ENCODE measurements at places on chromosomes 2 and 18. TPM values are rescaled to one million over a fixed set of nuclear protein-coding genes. Genes with fewer than 3 reads are reported as not detected.

- DNase-seq: no peak
These were observed 39.1 kb downstream of the SLC3A1 start for GRCh38 chr2:44314362-44314761.

The SERPINB13 gene
- not detected for total RNA-seq

The FAM228A gene
- 0.18 TPM for total RNA-seq

The IL1RL2 gene
- total RNA-seq: not detected

The SH3RF3 gene
- 1.0 TPM for total RNA-seq

GRCh38 chr2:39469807-39470206 is 32.7 kb upstream of the MAP4K3 start:
- no peak for DNase-seq

The CELF4 gene
- 3.7 TPM for total RNA-seq

DNA sequence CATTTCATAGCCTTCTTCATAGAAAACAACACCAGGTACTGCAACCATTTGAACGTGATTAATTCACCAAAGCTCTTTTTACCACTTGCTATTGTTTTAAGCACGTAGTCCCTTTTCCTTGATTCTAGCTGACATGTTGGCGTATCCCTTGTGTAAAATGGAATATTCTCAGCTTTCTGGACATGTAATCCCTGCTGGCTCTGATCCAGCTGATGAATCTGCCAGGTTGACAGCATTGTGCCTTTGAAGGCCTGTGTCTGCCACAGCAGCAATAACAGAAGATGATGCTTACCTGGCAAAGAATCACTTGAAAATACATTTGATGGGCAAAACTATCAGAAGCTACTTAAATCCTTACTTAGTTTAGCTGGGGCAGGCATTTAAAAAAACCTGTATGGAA is 81.0 kb upstream of the CCDC150 start:
- DNase-seq: no peak

- DNase-seq: no peak
These were observed 443.2 kb upstream of the SPHKAP start for GRCh38 chr2:228624733-228625132.

DNA sequence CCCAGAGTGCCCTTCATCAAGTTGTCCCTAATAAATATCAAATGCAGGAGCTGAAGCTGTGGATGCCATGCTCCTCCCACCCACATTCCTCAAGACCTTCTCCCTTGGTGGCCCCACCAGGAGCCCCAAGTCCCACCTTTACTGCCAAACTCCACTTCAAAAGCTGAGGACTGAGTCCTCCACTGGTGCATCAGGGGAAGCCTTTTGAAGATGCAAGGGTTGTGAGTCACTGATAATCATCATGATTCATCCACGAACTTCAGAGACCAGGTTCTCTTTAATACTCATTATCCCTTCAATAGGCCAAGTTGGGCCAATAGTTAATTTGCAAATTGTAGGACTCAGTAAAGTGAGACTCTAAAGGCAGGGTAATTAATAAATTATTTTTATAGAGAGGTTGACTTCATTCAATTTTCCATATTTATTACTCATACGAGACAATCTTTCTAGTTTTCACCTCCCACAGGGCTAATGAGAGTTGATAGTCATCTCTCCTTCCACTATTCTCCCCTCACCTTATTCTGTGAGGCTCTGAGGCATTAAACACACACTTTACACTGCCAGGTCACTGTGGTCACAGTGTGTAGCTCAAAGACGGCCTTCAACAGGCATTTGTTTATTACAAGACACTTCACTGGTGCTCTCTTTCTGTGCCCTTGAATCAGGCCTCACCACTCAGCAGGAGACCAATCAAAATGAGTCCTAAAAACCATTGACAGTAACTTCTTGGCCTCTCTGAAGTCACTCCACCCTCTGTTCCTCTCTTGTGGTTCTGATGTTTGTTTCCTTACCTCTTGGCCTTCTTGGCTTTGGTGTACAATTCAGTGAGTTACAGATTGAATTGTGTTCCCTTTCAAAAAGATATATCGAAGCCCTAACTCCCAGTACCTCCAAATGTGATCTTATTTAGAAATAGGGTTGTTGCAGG is 99.9 kb downstream of the TRIB2 start:
- DNase-seq: no peak

DNA sequence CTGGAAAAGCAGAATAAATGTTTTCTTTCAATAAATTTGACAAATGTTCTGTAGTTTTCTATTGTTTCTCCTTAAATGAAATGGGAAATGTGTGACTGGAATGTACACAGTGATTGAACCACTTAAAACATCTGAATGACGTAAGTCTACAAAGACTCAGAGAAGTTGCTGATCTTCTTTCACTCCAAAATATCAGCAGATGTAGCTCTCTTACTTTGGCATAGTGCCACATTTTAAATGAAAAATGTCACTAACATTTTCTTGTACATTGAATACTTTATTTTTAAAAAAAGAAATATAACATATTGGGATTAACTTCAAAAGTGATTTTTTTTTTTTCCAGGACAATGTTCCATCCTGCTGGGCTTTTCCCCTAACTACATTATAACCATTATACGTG is 565.6 kb downstream of the TMEM182 start:
- no peak for DNase-seq

DNA sequence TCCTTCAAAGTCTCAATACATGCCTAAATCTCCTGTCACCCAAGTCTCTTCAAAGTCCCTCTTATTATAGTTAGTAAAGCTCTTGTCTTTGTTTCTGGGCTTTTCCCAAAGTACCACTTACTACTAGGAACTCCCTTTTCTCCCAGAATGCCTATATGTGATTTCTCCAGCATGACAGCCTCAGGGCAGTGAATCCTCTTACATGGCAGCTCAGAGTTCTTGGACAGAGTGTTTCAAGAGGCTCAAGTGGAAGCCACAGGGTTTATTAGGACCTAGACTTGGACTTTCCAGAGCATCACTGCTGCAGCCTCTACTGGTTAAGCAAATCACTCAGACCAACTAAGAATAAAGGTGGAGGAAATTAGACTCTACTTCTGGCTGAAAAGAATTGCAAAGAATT is 98.9 kb downstream of the CSRNP3 start:
- no peak for DNase-seq

- no peak for DNase-seq
These were observed 55.3 kb upstream of the LGALSL start for GRCh38 chr2:64398516-64399129.

DNA sequence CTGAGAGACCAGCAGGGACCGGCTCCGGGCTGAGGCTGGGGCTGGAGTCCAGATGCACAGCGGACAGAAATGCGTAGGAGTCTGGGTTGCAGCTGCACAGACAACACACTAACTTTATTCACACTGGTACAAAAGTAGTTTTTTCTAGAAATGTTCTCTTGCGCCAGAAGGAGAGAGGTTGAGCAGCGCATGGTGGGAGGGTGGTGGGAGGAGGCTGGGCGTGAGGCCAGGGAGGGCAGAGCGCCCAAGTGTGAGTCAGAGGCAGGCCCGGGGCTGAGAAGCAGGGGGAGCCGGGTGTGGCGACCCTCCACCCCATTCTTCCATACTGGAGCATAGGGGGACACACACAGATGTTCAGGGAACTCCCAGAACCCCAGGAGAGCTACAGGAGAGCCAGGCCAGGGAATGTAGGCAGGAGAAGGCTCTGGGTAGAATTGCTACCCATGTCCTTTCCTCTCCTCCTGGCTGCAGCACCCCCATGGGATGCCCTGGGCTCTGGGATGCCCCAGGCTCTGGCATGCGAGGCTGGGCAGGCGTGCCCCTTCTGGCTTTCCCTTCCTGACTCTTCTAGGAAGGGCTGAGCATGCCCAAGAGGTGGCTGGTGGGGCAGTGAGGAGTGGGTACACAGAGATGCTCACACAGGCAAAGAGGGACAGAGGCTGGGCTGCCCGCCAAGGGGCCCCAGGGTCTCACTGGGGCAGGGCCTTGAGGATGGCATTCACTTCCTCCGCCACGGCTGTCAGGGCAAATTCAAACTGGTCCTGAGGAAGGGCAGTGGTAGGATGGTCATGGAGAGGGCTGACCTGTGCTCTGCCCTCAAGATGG is 10.6 kb downstream of the DNAJB2 start:
- no peak for DNase-seq

DNA sequence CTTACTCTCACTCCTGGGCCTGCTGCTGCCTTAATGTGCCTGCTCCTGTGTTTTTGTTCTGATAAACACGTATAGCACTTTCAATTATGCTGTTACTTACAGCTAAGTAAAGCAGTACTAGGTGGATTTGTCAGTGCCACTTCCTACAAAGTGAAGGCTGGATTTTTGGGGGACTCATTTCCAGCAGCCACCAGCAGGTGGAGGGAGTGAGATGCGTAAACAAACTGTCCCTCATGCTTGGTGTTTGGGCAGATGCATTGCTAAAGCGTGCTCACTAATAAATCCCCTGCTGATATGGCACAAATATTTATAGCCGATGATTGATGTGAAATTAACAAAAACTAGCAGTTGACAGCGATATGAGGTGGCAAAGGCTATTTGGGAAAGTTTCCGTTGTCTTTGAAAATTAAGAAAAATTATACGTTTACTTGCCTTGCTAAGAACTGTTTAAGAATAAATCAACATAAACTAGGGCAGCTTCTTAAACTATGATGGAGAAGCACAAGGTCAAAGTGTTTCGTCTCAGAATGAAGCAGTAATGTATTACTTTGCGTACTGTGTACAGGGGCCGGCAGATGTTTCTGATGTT is 101.7 kb downstream of the AGAP1 start:
- DNase-seq: peak; percentile 83

DNA sequence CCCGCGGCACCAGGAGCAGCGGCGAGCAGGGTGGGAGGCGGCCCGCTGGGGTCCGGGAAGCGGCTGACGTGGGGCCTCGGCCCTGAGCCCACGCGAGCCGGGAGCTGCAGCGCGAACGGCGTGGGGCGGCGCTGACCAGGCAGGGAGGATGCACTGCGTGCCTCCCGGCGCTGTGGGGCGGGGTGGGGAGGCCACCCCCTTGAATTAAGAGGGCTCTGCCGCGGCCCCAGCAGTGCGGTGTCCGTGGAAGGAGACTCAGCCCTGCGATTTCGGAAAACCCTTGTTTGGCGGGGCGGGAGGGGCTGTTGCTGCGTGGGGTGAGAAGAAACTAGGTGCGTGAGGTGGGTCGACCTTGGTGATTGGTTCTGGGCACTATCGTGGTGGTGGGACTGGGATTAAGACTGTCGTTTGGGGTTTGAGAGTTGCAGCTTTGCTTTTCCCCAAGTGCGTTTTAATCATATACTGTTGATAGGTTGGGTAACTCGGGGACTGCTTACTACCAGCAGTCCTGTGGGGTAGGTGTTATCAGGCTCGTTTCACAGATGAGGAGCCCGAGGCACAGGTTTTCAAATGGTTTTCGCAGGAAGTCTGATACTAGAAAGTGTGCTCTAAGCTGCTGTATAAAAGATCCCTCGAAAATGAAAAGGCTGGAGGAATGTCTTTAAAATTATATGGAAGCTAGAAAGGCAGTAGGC is 722 bp downstream of the ACSL3 start:
- DNase-seq: no peak

The AKAIN1 gene
- not detected for total RNA-seq

- DNase-seq: no peak
These were observed 87.4 kb downstream of the INO80D start for GRCh38 chr2:205998583-205998982.

DNA sequence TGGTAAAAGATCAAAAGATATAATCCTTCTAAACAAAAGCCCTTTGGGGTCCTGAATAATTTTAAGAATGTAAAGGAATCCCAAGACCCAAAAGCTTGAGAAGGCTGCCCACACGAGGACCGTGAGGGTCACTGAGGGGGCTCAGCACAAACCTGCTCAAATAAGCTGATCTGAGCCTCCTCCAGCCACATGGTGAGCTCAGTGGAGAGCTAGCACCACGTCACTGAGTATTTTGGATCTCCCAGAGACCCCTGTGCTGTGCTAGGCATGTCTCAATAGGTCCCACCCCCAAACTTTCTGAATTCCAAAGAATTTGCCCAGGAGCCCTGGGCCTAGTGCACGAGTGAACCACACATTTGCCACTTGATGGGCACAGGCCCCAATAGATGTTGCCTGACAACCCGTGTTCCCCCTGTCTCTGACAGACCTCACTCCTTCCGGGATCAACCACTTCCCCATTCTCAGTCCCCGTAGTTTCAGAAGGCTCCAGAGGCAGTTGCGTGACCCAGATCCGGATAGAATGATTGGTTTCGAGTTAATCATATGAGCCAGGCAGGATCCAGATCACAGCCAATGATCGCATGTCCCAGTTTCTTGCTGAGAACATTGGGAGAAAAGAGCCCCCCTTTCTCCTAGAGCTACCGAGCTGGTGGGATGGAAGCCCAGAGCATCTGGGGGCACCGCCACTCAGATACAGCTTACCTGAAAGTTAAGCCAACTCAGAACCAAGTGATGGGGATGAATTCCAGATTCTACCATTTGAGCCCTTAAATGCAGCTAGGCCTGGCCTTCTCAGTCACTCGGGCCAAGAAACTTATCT is 203.8 kb downstream of the TNS1 start:
- DNase-seq: peak; percentile 12

GRCh38 chr2:28269019-28269784 is 123.5 kb upstream of the FOSL2 start:
- DNase-seq: no peak

- no peak for DNase-seq
These were observed 3.8 kb downstream of the GALNT5 start for GRCh38 chr2:157261199-157261782.

GRCh38 chr18:28099237-28099636 is 77.7 kb downstream of the CDH2 start:
- DNase-seq: no peak

DNA sequence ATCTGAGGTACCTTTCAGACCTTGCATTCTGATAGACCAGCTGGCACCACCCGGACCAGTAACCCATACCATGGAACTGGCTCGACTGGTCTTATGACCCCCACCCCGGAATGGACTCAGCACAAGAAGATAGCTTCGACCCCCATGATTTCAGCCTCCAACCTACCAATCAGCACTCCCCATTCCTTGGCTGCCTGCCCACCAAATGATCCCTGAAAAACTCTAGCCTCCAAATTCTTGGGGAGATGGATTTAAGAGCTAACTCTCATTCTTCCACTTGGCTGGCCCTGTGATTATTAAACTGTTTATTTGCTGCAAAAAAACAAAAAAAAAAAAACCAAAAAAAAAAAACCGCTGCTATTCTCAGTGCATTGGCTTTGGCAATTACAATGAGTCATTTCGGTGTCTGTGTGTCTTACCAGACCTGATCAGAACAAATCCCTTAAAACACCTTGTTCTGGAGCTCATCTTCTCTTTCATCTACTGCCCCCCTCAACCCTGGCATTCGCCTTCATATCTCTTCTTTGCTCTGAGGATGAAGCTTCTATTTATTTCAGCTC is 60.1 kb upstream of the KIF5C start:
- DNase-seq: no peak

The FSHR gene
- total RNA-seq: not detected

GRCh38 chr2:144083211-144083610 is 436.7 kb downstream of the ZEB2 start:
- DNase-seq: no peak

The TP53I3 gene
- 34.1 TPM for total RNA-seq

The RAPGEF4 gene
- total RNA-seq: 0.69 TPM

DNA sequence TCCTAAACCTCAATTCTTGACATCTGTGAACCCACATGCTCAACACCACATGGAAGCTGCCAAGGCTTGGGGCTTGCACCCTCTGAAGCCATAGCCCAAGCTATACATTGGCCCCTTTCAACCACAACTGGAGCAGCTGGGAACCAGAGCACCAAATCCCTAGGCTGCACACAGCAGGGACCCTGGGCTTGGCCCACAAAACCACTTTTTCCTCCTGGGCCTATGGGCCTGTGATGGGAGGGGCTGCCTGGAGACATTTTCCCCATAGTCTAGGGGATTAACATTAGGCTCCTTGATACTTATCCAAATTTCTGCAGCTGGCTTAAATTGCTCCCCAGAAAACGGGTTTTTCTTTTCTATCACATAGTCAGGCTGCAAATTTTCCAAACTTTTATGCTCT is 40.3 kb downstream of the EXOC6B start:
- DNase-seq: no peak

Data from H7 (cell line).